ENCODE measurements at places on chromosomes 13 and 19.

- no peak for DNase-seq
Measured at GRCh38 chr13:83568019-83568418, 314.3 kb downstream of the SLITRK1 start.

GRCh38 chr13:26824581-26824980 is 64.0 kb upstream of the GPR12 start:
- DNase-seq: no peak

- DNase-seq: no peak
Measured at GRCh38 chr13:19960653-19960976, 2.1 kb downstream of the ZMYM2 start.

DNA sequence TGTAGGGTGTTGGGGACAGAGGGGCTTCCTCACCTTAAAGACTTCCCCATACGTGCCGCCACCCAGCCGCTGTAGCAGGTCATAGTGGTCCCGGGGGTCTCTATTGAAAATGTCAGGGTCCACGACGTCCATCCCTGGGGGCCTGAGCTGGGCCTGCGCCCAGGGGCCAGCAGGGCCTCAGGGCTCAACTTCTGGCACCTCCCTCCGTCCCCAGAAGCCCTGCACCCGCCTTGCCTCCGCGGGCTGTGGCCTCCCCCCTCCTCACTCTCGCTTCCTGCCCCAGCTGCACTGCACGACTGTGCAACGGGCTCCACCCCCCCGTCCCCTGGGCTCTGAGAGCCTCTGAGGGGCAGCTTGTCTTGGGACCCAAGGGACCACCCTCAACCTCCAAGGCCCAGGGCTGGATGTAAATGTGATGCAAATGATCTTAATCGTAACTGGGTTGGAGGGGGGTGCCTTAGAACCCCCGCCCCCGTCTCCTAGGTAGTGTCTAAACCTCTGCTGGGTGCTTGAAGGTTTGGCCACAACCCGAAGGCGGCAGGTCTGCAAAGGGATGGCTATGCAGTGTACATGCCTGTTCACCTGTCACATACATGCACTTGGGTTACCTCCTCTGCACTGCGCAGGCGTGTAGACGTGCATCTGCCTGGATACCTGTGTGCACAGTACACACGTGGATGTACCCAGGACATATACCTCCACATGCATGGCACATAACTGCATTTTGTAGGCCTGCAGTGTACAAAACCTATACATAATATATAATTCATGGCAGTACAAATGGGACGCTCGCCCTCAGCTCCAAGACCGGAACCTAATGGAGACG is at the start of gene MAP4K1:
MAP4K1 (minus strand) TSS at position 190 of the 826 bp plus-strand sequence; CDS start at position 132, 58 bp downstream.
- peak; percentile 83 for DNase-seq

DNA sequence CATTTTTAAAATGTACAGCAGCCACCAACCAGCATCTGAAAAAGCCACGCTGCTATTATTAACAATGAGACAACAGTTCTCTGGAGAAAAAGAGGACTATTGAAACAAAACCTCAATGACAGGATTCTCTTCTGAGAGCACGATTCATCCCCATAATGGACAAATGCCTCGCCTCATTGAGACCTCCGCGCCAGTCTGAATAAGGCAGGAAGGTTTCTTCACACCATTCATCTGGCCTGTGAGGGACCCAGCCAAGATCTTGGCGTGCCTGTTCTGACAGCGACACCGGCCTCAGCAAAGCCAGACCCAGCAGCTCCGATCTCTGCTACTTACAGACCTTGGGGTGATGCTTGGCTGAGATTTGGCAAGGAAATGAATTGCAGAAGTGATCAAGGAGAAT is 14.8 kb downstream of the SMIM7 start:
- no peak for DNase-seq

- no peak for DNase-seq
Measured at GRCh38 chr19:41029524-41030432, 38.7 kb downstream of the CYP2B6 start.

- DNase-seq: no peak
Measured at GRCh38 chr19:51628153-51628939, 1.9 kb downstream of the SIGLEC5 start.

- no peak for DNase-seq
Measured at GRCh38 chr19:33402421-33403220, 29.1 kb downstream of the CEBPG start.

DNA sequence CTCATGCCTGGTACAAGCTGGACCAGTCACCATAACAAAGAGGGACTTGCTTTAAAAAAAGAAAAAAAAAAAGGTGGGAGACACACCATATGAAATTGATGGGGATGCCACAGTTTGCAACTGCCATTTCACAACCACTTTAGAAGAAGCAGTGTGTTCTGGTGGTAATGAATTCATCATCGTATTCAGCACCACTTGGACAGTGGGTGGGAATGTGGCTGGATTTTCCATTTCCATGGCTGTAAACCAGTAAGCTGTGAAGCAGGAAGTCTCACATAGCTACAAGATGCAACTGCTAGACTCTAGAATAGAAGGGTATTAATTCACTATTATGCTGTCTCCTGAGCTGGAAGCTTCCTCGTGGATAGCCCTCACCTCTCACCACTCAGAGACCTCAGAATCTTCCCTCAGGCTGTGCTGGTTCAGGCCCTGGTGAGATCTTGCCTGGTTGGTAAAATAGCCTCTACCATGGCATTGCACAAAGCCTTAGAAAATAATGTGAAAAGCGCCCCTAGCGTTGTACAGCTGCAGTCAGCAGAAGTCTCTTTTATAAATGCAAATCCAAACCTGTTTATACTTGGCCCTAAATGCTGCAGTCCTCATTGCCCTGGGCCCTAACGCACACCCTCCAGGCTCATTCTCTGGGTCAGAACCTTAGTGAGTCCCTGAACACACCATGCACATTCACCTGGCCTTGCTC is 150.7 kb downstream of the KCTD15 start:
- no peak for DNase-seq

DNA sequence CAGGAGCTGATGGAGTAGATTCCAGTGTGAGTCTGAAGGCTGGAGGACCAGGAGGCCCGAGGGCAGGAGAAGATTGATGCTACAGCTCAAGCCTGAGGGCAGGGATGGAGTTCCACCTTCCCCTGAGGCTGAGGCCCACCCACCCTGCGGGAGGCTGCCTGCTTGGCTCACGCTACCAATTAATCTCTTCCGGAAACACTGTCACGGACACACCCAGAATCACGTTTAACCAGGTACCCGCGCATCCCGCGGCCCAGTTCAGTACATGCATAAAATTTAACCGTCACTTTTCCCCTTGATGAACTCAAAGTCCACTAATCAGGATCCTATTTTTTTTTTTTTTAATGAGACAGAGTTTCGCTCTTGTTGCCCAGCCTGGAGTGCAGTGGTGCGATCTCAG is 5.2 kb upstream of the ZNF628 start:
- DNase-seq: no peak

DNA sequence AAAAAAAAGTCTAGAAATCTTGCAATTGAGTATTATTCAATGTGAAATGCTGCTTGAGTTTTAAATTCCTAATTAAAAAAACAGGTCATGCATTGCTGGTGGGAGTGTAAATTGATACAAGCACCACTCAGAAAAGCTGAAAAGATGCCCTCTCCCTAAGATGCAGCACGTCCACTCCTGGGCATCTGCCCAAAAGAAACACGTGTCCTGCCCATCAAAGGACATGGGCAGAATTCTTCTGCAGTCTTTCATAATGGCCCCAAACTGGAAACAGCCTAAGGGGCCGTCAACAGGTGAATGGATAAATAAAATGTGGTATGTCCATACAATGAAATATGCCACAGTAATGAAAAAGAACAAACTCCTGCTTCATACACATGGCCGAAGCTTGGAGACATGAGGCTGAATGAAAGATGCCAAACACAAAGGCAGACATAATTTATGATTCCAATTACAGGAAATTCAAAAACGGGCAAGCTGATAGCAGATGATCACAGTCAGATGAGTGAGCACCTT is 7.8 kb downstream of the POU2F2 start:
- DNase-seq: no peak

DNA sequence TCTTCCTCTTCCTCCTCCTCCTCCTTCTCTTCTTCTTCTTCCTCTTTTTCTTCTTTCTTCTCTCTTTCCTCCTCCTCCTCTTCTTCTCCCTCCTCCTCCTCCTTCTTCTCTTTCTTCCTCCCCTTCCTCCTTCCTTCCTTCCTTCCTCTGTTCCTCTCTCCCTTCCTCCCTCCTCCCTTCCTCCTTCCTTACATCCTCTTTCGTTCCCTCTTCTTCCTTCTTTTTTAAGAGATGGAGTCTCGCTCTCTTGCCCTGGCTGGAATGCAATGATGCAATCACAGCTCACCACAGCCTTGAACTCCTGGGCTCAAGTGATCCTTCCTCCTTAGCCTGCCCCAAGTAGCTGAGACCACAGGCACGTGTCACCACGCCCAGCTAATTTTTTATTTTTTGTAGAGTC is 13.2 kb downstream of the EHD2 start:
- DNase-seq: no peak

- DNase-seq: no peak
Measured at GRCh38 chr19:17216058-17216670, 1.0 kb downstream of the USE1 start.

GRCh38 chr13:32887617-32888016 is 128.6 kb upstream of the KL start:
- no peak for DNase-seq

DNA sequence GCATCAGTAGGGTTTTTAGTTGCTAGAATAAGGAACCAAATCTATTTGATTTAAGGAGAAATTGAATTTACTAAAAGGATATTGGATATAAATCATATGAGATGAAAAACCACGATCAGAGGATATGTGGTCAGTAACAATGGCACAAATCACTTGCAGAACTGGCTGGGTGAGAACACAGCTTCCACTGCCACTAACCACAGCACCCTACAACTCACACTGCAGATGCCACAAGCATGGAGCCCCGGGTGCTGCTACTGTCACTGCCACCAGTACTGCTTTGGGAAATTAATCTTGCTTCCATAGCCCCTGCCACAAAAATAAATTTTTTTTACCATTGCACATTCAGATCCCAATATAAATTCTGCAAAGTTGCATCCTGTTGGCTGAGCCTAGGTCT is 40.6 kb upstream of the KLF12 start:
- DNase-seq: no peak

DNA sequence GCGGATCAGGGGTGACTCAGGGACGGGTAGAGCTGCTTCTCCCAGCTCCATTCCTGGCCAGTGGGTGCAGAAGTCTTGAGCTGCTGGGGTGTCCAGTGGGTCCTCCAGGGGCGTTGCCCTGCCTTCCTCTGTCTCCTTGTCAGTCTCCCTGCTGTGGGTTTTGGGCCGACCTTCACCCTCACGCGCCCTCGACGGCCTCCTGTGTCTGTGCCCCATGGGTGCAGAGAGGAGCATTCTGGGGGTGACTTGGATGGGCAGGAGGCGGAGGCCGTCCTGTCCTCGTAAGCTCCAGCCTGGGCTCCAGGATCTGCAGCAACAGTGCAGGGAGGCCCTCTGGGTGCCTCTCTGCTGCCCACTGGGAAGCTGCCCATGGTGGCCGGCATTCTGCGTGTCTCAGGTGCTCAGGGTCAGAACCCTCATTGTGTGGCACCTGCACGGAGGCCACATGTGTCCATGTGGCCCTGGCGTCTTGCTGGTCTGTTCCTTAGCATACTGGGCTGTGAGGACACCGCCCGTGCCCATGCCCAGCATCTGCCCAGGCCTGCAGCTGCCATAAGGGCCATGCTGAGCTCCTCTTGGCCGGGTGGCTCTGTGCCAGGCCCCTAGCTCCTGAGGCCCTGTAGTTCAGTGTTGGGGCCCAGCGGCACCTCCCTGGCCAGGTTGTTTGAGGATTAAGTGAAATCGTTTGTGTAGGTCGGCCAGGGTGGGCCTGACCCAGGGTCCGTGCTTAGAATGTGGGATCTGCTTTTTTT is 17.3 kb downstream of the DOT1L start:
- DNase-seq: no peak

GRCh38 chr19:35095667-35096368 is 19.8 kb upstream of the FXYD3 start:
- peak; percentile 65 for DNase-seq

DNA sequence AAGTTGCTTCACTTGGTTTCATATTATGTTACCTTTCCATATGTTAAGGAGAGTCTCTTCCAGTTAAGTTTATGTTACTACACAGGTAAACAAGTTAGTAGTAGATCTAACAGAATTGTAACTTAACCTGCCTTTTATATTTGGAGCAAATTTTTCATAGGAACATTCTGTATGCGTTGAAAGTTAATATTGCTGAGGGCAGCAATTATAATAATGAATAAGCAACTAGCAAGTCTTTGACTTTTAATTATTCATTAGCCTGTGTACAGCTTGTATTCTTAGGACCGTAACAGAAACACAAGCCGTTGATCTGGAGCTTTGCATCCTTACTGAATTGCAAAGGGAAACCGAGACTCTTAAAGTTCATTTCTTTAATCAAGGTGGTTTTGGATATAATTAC is 11.6 kb downstream of the SUGT1 start:
- no peak for DNase-seq

DNA sequence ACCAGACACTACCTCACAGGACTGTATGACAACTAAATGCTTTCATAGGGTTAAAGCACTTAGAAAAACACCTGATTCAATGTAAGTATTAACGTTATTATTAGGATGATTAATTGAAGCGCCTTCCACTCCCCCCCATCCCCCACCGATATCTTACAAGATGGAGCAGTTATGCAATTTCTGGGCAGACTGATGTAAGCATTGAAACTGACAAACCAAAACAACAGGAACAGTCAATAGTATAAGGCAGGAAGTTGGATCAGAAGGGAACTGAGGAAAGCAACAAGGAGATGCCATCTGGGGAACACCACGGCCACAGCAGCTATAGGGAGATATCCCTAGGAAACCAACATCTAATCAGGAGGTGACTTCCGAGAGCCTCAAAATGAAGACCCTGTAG is 3.8 kb downstream of the LCP1 start:
- no peak for DNase-seq

GRCh38 chr13:48975101-48975855 is 434 bp upstream of the FNDC3A start:
- DNase-seq: peak; percentile 79

DNA sequence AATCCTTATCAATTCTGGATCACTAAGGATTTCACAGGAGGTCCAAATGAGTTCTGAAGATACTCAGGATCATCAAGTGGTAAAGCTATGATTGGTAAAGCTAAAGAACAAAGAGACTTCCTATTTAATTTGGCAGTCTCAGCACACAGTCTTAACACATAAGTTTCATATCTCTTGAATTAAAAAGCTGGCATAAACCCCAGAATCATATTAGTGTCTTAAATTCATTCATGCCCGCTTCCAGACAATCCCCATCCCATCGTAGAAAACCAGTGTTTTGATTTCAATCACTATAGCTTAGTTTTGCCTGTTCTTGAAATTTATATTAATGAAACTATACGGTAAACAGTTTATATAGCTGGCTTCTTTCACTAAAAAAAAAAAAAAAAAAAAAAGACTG is 278.7 kb downstream of the DIAPH3 start:
- no peak for DNase-seq

All from NCI-H2171 treated with DMSO at 0.1 percent for 48 hours (cell line).